GM12892 (cell line): ENCODE measurements at places on chromosomes 13 and 19.

DNA sequence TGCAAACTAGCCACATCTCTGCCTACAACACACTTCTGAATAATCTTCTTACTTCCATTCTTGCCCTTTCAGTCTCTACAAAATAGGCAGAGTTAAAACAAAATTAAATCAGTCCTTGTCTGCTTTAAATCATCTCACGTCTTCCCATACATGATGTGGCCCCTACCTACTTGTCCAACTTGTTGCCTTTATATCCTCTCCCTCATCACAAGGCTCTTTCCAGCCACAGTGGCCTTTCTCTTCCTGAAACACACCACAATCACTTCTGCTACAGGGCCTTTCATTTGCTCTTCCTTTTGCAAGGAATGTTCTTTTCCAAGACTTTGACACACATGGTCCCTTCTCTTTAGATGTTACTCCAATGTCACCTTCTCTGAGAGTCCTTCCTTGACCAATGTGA is 1.7 kb downstream of the RBM26 start:
- no peak for DNase-seq

GRCh38 chr13:51396352-51396751 is 56.5 kb downstream of the INTS6 start:
- no peak for DNase-seq

- DNase-seq, result no peak
Observed at GRCh38 chr13:39170711-39171110, 132.5 kb downstream of the NHLRC3 start.

DNA sequence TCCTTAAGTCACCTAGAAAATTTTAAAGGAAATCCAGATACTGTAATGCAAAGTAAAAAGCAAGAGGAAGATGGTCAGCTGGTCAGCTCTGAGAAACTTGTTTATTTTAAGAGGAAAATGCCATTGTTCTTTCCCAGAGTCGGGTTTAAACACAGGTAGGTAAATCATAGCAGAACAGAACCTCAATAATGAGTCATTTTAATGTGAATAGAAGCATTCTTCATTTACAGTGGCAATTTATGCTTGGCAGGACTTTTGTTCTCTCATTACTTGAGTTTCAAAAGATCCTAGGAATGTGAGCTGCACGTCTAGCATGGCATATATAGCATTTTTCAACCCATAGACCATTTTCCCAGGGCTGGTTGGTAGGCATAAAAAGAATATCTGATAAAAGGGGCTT is 132.3 kb downstream of the LIG4 start:
- no peak for DNase-seq

GRCh38 chr13:27028683-27029480 is 142.7 kb downstream of the USP12 start:
- no peak for DNase-seq

DNA sequence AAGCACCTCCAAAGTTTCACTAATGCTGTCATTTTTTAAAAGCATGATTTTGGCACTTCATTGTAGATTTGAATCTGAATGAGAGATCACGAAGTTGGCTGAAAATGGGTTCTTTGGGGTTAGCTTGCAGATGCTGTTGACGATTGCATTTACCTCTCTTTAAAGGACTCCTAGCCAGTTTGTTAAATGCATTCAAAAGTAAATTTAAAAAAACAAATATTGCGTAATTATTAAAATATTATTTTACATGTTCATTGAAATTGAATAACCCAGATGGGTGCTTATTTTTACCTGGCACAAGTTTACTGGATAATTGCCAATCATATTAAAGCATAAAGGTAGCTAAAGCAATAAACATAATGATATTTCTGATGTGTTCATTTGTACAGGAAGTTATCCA is 172.2 kb downstream of the ABCC4 start:
- DNase-seq, result no peak

- DNase-seq, result no peak
Observed at GRCh38 chr13:112843392-112844111, 125.5 kb upstream of the MCF2L start.

- DNase-seq, result no peak
Observed at GRCh38 chr13:64397701-64398100, 2832.4 kb downstream of the PCDH9 start.

GRCh38 chr19:2984215-2984528 is 6.8 kb downstream of the TLE6 start:
- no peak for DNase-seq

DNA sequence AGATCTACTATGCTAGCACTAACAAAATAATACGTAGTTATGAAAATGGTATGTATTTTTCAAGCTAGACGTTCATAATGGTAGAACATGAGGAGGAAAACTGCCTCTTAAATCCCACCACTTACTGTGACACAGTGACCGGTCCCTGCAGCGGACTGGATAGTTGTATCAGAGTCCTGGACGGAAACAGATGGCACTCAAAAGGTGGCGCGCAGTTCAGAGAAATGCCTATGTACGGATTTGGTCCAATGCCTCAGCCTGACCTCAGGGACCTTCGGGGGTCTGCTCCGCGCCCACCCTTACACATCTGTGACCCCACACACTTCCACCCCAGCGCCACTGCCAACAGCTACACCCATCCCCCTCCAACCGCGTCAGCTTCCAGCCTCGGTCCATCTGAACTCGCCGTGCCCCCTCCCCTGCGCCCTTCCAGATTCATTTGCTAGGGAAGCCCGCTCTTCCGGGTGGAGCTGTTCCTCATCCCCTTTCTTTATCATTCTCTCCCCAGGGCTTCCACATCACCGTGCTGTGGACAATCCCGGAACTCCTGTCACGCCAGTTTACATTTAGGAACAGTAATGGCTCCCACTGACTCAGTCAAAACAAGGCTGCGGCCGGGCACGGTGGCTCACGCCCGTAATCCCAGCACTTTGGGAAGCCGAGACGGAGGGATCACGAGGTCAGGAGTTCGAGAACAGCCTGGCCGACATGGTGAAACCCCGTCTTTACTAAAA is 792 bp upstream of the LENG8 start:
- no peak for DNase-seq

GRCh38 chr13:60090574-60090973 is 73.2 kb downstream of the DIAPH3 start:
- no peak for DNase-seq

- no peak for DNase-seq
Observed at GRCh38 chr13:76950101-76950500, 1.8 kb downstream of the ACOD1 start.

GRCh38 chr19:49554701-49555181 is 25.6 kb downstream of the NOSIP start:
- DNase-seq, result no peak

GRCh38 chr19:1102407-1103131 is 1.2 kb upstream of the GPX4 start:
- no peak for DNase-seq

GRCh38 chr19:43774103-43774939 is 6.5 kb downstream of the KCNN4 start:
- no peak for DNase-seq

DNA sequence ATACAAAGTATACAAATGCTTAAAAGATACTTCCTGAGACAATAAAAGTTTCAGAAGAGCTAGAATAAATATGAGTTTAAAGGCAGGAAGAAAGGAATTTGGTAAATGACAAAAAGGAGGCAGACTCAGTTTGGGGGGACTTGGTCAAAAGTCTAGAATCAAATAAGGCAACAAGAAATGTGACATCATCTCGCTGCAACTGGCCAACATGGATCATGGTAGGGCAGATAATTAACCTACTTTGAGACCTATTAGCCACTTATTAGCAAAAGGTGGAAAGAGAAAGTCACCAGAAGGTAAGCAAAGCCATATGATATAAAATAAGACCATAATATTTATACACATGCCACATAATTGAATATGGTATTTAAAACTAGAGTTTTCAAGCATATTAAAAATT is 5.3 kb downstream of the USP12 start:
- DNase-seq, result no peak

DNA sequence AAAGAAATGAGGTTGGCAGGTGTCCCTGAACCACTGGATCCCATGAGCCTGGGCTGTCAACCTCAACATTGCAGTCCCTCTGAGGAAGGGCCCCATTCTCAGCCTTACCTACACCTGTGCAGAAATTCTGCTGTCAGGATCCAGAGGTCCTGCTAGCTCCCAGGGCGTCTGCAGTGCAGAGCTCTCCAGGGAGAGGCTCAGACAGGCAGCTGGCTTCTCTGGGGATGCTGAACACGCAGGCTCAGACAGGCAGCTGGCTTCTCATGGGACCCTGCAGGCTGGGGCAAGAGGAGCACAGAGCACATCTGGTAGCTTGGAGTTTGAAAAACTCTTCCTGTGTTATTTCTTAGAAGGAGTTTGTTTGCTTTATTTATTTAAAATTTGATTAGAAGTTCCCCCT is 50.9 kb downstream of the TMEM255B start:
- DNase-seq, result no peak

- no peak for DNase-seq
Observed at GRCh38 chr13:39672378-39673132, 17.1 kb downstream of the COG6 start.

- no peak for DNase-seq
Observed at GRCh38 chr19:51159656-51160055, 17.6 kb downstream of the SIGLEC7 start.

DNA sequence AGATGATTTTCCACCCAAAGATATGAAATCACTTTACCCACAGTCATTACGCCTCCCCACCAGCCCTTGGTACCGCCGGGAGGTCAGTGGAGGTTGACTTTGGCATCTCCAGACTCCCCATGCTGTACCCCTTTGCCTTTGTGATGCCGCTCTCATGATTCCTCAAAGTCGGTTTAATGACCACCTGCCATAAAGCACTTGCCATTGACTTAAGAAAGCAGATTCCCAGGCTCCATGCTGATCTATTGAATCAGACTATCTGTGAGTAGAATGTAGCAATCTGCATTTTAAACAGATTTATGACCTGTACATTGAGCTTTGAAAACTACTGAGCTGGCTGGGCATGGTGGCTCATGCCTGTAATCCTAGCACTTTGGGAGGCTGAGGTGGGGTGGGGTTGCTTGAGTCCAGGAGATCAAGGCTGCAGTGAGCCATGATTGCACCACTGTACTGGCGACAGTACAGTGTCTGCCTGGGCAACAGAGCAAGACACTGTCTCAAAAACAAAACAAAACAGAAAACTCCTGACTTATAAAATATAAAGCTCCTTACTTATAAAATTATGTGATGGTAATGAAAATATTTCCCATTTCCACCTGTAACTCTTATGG is 235.2 kb downstream of the KLF5 start:
- no peak for DNase-seq

DNA sequence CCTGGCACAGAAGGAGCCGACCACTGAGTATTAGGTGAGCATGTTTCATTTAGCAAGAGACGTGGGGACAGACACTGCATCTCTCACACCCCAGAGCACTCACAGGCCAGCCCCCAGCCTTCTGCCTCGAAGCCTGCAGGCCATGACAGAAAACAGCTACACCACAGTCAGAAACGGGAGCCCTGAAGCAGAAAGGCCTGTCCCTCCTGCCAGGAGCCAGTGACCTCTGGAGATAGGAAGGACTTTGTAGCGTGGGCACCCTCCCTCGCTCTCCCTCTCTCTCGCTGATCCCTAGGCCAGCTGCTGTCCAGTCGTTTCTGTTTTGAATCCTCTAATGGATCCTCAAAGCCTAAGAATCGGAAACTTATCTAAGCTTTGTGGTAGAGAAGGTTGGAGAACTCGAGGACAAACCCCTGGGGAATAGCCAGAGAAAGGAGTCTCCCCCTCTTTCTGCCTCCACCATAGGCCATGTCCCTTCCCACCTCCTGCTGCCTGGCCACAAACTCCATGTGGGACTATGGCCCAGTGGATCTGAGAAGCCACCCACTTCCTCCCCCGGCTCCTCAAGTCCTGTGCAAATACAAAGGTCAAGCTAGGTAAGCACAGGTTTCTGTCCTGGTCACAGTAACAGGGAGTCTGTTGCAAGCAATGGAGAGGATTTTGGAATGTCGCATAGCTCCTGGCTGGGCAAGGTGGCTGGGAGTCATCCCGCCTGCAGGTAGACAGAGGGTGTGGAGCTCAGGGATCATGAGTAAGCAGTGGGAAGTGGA is 95.1 kb downstream of the NUFIP1 start:
- DNase-seq, result no peak

- no peak for DNase-seq
Observed at GRCh38 chr13:99566125-99567083, 65.1 kb downstream of the TM9SF2 start.

- no peak for DNase-seq
Observed at GRCh38 chr19:48568345-48568886, 16.4 kb downstream of the SULT2B1 start.

- no peak for DNase-seq
Observed at GRCh38 chr19:31503211-31503610, 154.0 kb upstream of the TSHZ3 start.

DNA sequence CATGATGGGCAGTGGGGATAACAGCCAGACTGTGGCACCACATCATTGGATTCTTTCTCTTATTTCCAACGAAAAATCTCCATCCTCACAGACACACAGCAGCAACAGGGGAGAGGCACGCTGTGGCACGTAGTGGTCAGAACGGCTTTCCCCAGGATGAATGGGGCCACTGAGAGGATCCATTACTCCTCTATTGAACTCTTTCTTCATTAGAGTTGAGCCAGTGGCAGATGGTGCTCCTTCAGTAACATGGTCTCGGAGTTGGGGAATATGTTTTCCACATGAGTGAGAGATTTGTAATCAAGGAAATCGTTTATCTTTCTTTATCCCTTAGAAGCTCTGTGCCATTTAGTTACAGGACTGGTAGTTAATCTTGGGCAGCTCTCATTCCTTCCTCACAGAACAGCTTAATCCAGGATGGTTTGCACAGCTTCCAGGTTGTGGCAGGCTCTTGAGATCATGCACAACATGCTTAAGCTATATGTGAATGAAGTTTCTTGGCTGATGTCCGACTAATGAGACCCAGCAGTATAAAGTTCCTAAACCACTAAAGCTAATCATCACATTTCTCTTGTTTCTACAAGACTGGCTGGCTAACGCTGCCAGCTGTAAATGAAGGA is 180.5 kb upstream of the SLC10A2 start:
- DNase-seq, result no peak

GRCh38 chr19:40143612-40144011 is 47.6 kb upstream of the MAP3K10 start:
- no peak for DNase-seq

DNA sequence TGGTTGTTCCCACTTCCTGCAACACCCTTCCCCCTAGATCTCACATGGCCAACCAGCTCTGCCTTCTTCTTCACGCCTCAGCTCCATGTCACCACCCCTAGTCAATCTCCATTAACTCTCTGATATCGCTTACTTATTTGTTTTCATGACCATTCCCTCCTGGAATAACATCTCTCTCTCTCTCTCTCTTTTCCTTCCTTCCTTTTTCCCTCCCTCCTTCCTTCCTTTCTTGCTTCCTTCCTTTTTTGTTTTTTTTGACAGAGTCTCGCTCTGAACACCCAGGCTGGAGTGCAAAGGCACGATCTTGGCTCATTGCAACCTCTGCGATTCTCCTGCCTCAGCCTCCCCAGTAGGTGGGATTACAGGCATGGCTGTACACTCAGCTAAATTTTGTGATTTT is 44.9 kb upstream of the ADGRL1 start:
- no peak for DNase-seq
